ENCODE measurements at places on chromosomes 13 and 19.

- DNase-seq: no peak
Measured at GRCh38 chr13:54424344-54424743, 1395.7 kb downstream of the OLFM4 start.

GRCh38 chr13:25300861-25301346 lies 521 bp upstream of the NUP58 start:
- no peak for DNase-seq

DNA sequence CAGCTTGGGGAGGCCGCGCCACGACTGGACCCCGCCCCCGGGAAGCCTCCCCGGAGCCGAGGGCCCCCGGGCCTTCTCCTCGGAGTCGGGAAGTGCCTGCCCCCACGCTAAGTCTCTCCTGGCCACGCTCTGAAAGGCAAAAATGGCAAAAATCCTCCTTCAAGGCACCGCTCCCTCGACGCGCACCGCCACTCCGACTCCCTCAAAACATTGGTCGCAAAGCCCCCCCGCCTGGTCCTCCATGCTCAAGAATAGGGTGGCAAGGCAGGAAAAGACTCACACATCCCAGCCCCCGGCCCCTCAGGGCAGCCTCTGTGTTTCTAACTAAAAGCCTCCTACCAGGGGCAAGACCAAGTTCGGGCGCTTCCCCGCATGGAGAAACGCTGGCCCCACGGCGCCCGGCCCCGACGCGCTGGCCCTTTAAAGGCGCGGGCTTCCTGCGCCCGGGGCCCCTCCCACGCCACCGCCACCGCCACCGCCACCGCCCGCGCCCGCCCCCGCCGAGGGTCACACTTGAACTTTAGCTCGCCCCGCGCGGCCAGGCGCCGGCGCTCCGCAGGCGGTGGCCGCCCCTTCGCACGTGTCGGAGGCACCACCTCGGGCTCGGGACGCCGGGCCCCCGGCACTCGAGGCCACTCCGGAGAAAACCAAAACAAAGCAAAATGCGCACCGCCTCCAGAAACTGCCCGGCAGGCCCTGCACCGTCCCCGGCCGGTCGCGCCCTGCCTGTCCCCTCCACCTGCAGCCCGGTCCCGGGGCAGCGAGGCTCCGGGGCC lies 1.9 kb downstream of the FOXO1 start:
- no peak for DNase-seq

DNA sequence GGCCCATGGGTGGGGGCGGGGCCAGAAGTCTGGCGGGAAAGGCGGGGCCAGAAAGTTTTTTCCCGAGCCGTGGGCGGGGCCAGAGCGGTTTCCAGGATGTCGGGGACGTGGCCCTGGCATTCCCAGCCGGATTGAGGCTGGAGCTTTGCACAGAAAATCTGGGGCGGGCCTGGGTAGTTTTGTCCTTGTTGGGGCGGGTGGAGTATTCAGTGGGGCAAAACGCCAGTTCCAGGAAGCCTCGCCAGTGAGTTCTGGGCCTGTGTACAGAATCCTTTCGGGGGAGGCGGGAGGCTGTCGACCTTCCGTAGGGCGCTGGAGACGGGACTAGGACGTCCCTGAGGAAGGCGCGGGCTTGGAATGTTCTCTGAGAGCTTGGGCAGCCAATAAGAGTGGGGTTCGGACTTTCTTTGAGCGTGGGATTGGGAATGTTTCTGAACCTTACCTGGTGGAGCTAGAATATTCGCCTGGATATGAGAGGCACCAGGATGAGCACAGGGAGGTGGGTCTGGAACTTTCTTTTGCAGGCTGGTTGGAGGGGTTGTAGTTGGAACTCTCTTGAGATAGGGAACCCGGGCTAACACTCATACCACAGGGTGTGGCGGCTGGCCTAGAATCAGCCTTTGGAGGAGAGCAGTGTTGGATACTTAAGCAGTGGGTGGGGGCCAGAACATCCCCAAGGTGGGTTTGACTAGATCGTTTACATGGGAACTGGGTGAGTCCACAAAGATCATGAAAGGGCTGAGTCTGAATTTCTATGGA lies 1.3 kb downstream of the CCDC9 start:
- no peak for DNase-seq

DNA sequence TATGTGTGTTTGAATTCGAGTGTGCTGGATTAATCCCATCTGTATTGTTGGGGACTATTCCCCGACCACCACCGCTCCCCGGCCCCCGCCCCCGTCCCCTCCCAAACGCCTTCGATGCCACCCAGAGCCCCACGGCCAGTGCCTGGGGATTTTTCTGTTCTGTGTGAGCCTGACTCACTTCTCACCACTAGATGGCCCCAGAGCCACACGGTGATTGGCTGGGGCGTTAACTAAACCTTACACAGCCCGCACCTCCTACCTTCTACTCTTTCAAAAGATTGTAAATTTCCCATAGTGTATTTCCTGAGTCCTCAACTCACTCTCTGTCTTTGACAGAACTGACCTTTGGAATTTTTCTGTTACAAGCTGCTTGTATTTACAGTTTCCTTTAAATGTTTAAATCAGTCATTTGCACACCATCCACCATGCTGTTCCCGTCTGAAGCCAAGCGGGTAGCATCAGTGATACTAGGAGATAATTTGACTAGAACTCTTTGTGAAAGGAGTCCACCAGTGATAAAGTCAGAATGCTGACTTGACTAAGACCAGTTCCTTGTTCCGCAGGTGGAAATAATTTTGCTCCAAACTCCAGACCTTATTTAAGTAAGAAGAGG lies 61.4 kb downstream of the RFX2 start:
- DNase-seq: peak; percentile 80

- DNase-seq: no peak
Measured at GRCh38 chr19:47895165-47895782, 9.2 kb upstream of the SULT2A1 start.

GRCh38 chr13:79386125-79386826 lies 19.8 kb downstream of the RBM26 start:
- no peak for DNase-seq

GRCh38 chr19:4115050-4115817 lies 8.7 kb downstream of the MAP2K2 start:
- DNase-seq: no peak

DNA sequence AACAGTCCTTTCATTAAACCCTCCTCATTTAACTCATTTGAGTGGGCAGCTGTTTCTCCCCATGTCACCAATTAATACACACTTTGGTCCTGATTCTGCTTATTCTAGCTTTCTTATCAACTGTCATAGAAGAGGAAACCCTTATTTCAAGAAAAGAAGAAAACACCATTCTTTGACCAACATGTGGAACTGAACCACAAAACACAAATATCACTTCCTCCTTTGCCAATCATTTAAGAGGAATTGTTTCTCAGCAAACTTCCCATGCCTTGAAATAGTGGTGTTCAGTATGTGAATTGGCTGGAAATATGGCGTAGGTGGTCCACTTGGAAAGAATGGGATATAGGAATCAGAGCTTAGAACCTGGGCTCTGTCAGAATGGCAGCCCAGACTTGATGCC lies 20.4 kb downstream of the MBD3L2B start:
- no peak for DNase-seq

DNA sequence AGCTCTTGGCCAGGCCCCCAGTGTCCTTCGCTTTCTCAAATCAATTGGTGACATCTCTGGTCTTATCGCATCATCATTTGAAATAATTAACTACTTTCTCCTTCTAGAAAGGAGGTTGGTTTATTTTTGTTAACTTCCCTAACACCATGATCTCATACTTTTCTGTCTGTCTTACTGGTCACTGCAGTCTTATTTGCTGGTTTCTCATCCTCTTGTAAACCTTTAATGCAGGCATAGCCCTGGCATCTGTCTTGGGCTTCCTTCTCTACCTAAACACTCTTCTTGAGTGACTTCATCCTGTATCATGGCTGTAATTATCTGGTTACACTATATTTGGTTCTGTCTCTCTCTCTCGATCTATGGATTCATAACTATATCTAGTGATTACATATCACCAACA lies 152.8 kb downstream of the CYSLTR2 start:
- no peak for DNase-seq

DNA sequence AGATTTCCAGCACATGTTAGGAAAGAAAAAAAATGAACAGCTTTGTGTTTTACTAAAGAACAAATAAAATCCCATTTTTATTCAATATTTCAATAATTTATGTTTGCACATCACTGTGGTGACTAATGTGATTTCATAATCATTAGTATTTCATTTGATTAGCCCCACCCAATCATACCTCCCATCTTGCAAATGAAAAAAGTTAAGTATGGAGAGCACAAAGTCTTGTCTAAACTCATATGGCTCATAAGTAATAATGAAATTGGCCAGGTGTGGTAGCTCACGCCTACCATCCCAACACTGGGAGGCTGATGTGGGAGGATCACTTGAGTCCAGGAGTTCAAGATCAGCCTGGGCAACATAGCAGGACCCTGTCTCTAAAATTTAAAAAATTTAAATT lies 3.8 kb downstream of the ZNF490 start:
- no peak for DNase-seq

DNA sequence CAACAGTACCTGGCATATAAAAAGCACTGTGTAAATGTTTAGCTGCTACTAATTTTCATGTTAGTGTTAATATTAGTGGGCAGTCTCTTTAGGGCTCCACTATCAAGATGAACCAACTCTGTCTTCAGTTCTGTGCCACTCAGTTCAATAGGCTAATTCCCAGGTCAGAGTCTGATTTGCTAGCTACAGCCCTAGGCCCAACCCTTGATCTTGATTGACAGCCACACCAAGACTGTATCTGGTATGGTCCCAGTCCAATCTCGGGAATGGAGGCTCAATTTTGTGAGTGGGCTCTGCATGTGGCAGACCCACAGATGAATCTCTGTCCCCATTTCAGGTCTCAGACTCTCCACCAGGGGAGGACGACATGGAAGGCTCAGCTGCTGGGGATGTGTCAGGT lies 46.1 kb downstream of the MAP4K1 start:
- no peak for DNase-seq

DNA sequence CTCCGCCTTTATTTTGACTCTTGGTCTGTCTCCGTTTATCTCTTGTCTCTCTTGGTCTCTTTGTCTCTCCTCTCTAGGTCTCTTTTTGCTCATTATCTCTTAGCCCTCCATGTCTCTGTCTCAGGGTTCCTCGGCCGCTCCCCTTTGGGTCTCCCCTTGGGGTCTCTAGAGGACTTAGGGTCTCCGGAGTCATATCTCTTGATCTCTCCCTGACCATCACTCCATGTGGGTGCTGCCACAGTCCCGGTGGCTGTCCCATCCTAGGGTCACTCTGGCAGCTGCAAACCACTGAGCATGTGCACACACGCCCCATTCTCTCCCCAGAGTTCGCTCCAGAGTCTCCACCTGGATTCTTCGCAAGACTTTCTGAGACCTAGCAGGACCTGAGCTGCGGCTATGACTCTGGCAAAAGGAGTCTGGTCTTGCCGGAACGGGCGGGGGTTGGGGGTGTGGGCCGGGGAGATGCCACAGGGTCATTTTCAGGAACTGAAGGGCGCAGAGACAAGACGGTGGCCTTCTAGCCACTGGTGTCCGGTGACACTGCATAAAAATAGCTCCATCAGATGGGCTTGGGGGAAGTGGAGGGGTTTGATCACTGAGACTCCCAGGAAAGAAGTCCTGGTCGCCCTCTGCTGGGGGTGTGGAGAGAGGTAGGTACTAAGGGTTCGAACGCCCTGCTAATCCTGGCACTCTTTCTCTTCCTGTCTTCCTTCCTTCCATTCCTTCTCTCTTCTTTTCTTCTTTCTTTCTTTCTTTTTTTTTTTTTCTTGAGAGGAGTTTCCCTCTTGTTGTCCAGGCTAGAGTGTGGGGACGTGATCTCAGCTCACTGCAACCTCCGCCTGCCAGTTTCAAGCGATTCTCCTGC lies 1.2 kb upstream of the KCNA7 start:
- DNase-seq: no peak

- no peak for DNase-seq
Measured at GRCh38 chr13:43377149-43377548, 353.8 kb downstream of the DNAJC15 start.

GRCh38 chr13:51231456-51231855 lies 9.3 kb downstream of the FAM124A start:
- DNase-seq: no peak

- DNase-seq: no peak
Measured at GRCh38 chr13:110416131-110417025, 109.3 kb downstream of the COL4A2 start.

DNA sequence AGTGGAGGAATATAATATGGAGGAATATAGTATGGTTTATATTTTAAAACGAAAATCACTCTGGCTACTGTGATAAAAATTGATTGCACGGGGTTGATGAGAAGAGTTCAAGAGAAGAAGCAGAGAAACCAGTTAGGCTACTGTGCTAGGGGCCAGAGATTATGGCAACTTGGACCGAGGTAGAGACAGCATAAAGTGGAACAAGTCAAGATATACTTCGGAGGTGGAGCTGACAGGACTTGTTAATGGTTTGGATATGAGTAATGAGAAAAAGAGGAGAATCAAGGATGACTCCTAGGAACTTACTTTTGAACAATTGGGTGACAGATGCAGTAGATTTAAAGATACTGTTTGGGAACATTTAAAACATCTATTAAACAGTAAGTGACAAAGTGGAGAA lies 6.6 kb upstream of the WDFY2 start:
- DNase-seq: no peak

DNA sequence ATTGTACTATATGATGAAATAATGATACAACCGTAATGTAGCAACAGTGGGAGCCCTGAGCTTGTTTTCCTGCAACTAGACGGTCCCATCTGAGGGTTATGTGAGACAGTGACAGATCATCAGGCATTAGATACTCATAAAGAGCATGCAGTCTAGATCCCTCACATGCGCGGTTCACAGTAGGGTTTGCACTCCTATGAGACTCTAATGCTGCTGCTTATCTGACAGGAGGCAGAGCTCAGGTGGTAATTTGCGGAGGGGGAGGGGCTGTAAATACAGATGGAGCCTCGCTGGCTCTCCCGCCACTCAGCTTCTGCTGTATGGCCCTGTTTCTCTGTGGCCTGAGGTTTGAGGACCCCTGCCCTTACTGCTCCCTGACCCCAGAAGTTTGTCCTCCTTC lies 13.7 kb downstream of the EPHX3 start:
- no peak for DNase-seq

GRCh38 chr19:40605216-40605971 lies 4.2 kb downstream of the LTBP4 start:
- peak; percentile 55 for DNase-seq

GRCh38 chr19:12163826-12164225 lies 930 bp downstream of the ZNF136 start:
- no peak for DNase-seq

- no peak for DNase-seq
Measured at GRCh38 chr13:101053301-101054093, 362.8 kb downstream of the NALCN start.

- DNase-seq: peak; percentile 45
Measured at GRCh38 chr19:6476155-6476895, 5.3 kb downstream of the DENND1C start.

GRCh38 chr19:11534948-11535347 lies 3.7 kb upstream of the CNN1 start:
- DNase-seq: no peak

DNA sequence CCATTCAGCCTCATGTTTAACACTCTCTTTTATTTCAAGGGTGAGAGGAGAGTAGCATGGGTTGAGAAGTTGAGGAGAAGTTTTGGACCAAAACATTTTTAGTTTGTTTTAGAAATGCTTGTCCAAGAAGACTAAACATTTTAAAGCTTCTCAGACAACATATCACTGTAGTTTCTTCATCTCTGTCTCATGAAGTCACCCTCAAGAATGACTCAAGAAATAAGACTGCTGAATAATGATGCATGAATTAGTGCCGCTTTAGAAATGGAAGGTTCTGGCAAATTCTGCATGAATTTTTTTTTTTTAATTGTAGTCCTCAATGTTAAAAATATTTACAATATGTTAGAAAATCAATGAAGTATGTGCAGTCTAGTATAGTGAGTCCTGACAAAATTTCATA lies 422.7 kb upstream of the ARGLU1 start:
- no peak for DNase-seq

- DNase-seq: no peak
Measured at GRCh38 chr19:8697671-8698432, 743 bp downstream of the ACTL9 start.
